ENCODE measurements at places on chromosomes 3 and 15.

- DNase-seq: no peak
Observed at GRCh38 chr15:40696228-40696627, 1.3 kb downstream of the RAD51 start.

DNA sequence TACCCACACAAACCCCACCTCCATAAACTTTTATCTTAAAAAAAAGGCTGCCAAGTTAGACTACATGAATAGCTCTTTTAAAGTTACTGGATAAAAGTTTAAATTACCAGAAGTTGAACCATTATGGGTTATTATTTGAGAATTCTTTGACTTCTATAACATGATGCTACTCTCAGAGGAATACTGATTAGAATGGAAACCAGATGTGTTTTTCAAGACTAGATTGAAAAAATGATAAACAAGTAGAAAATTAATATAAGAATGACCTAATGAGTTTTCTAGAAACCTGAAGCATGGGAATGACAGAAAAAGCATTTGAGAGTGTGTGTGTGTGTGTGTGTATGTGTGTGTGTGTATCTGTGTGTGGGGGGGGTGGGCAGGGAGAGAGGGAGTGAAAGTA is 12.4 kb upstream of the FGF7 start:
- DNase-seq: no peak

DNA sequence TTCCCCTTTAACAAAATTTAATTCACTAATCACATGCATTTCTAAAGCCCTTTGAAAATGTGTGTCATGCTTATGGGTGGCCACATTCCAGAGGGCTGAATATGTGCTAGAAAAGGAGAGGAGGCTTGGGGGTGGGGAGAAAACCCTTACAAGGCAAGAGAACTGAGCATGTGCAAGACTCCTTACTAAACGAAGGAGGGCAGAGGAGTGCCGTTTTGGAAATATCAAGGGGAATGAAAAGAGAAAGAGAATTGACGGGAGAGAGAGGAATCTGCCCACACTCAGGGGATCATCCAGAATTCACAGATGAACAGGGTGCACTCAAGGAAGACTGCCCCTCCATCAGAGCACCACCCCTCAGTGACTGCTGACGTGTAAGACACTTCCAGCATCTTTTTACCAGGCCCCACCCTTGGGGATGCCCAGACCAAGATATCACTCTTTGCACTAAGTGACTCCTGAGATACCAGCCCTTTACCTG is 37.9 kb upstream of the TSC22D2 start:
- DNase-seq: no peak

DNA sequence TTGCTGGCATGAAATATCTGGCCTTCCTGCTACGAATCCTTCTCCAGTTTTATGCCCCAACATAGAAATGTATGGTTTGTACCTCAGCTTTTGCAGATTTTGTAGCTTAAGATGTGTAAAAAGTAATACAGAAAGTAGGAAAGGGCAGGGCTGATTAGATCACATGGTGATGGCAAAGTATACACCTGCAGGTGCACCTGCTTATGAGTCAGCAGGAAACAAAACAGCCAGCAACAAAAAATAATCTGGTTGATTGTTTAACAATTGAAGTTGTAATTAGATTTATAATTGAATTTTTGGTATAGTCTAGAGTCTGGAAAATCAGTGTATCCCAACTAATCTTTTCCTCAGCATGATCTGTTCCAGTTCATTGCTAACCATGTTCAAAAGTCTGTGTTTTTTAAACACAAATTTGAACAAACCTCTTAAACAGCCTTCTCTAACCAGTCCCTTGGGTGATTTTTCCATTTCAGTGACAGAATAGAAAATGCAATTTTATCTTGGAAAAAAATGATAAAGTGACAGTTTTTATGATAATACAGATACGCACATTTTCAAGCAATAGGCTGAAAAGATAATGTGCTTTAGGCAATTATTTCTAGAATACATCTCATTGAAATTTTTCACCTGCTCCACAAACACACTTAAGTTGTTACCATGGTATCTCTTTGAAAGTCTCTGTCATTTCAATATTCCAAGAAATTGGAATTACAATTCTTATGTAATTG is 477.4 kb downstream of the NAALADL2 start:
- no peak for DNase-seq

GRCh38 chr15:25624504-25625177 is 185.8 kb upstream of the UBE3A start:
- DNase-seq: no peak
